ENCODE measurements at places on chromosomes 1 and 21.

DNA sequence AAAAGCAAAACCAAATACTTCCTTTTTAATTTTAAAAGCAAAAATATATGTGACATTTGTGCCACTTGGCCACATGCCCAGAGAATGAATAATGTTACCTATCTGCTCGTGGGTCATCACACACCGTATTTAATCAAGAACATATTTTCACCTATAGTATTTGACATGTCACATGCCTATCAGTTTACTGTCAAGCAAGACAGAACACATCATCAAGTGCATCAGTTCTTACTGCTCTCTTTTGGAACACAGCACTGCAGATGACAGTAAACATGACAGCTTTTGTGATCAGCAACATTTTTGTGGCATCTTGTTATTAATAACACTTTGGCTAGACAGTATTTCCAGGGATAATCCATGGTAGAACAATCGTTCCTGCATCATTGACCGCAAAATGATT is 134.4 kb downstream of the LRRC7 start:
- DNase-seq: no peak

- no peak for DNase-seq
These were observed 43.5 kb downstream of the CDC42 start for GRCh38 chr1:22096036-22096435.

DNA sequence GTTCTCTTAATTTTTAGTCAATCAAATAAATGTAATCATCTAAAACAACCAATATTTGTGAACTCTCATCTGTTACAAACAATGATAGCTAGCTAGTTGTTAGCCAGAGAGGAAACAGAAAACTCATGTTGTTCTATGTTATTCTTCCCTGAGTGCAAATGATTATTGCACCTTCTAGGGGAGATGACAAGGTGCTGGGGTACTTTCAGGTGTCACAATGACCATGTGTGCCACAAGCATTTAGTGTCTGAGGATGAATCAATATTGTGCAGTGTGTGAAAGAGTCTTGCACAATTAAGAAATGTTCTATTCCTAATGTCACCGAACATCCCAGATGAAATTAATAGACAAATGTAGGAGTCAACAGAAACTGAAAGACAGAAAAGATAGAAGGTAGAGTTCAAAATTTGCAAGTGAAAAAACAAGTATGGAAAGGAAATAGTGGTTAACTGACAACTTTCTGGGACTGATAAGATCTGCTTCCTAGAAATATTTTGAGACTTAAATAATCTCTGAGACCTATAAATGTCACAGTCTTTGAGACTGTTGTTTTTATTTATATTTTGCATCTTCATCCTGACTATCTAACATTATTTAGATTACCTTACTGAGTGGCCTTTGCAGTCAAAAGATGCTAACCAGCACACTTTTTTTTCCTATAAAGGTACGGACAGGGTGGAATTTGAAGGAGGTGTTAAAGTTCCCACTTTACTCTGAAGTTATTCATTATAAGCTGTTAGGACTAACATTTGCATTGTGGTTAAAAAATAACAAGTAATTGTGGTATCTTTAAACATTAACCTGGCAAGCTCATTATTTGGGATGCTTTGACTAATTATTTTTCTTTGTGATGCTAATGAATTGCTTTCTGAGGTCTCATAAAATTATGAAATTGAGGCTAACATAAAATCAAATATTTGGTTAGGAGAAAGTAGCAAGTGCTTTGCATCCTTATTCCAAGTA is 21.6 kb upstream of the DPYD start:
- no peak for DNase-seq

DNA sequence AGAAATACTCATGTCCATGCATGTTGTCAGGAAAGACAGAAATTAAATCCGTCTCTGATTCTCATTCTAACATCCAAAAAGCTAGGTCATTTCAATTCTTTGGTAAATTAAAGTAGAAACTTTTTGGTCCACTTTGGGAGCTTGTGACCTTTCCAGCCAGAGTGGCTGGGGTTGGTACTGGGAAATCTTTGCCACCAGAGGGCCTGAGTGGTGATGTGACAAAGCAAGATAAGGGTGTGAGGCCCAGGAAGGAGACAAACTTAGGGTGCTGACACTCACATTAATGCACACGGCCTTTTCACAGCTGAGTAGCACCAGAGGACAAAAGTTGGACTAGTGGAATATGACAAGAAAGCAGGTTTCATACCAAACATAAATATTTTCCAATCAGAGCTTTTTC is 144.3 kb downstream of the DNM3 start:
- DNase-seq: no peak

- no peak for DNase-seq
These were observed 2.3 kb downstream of the ECE1 start for GRCh38 chr1:21287905-21288514.

GRCh38 chr1:156149374-156150332 is 3.7 kb upstream of the SEMA4A start:
- no peak for DNase-seq

- DNase-seq: no peak
These were observed 9.3 kb downstream of the TMEM39B start for GRCh38 chr1:32082022-32082421.

- DNase-seq: no peak
These were observed 134.3 kb downstream of the IGSF21 start for GRCh38 chr1:18241891-18242290.

DNA sequence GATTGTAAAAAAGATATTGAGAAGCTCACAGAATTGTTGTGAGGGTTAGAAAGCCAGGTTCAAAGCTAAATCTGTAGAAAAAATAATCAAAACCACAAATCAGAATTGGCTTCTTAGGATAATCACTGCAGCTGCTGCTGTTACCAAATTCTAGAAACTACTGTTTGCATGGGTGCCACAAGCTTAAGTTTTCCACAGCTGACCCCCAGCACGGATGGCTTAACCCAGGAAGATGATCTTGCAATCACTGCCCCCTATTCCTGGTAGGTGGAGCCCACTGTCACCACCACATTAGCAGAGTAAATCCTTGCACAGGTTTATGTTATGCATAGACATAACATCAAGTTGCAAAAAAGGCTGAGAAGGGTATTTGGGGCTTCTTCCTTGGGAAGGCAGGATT is 877.8 kb upstream of the ADGRL2 start:
- no peak for DNase-seq

GRCh38 chr1:87760155-87760554 is 431.5 kb downstream of the LMO4 start:
- DNase-seq: no peak

GRCh38 chr1:96234299-96234698 is 487.3 kb upstream of the PTBP2 start:
- DNase-seq: no peak
